ENCODE measurements at places on chromosomes 3 and 15.

DNA sequence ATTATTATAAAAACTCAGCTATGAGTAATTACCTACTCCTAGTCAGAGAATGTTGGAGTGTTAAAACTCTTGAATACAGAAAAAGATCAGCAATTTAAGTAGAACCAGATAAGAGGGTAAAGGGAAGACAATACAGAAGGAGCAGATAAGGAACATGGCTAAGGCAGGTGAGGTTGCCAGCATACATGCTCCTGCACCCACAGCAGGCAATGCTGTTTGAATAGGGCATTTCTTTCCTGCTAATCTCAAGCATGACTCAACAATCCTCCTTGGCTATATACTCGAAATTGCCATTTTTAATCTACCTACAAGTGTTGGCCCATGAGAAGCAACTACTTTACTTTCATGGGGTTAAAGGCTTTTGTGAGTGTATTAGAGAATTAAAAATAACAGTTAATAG is 494.5 kb downstream of the DIPK2A start:
- DNase-seq = no peak

DNA sequence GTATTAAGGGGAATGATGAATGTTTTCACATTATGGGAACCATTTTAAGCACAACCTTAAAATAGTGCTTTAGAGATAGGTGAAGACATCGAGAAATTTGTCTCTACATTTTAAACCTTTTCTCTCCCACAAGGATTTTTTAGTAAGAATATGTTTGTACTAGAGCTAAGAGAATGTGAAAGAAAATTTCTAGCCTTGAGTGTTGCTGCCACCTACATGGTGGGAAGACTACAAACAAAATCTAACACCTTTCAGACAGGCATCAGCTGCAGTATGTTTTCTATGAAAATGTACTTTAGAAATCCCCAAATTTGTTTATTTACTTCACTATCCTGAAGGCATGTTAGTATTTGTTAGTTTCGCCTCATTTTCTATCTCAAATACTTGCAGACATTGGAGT is 247.4 kb downstream of the WDR72 start:
- no peak for DNase-seq

- no peak for DNase-seq
Measured at GRCh38 chr15:75171408-75171807, 30.3 kb upstream of the C15orf39 start.

DNA sequence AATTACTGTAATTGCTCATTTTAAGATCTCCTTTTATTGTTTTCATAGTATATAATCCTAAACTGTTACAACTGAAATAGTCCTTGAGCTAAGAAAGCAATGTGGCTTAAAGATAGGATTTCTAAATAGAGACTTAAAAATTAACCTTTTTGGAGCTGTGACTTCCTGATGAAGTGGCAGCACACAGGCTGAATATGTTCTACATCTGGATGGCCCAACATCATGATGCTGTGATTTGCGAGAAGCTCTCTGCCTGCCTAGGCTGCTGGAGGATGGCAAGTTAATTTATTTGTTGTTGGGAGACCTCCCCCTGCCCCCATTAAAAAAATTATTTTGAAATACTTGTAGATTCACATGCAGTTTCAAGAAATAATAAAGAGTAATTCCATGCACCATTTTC is 134.5 kb downstream of the IGF1R start:
- DNase-seq = no peak

- no peak for DNase-seq
Measured at GRCh38 chr3:185820973-185821758, 3.7 kb downstream of the IGF2BP2 start.

DNA sequence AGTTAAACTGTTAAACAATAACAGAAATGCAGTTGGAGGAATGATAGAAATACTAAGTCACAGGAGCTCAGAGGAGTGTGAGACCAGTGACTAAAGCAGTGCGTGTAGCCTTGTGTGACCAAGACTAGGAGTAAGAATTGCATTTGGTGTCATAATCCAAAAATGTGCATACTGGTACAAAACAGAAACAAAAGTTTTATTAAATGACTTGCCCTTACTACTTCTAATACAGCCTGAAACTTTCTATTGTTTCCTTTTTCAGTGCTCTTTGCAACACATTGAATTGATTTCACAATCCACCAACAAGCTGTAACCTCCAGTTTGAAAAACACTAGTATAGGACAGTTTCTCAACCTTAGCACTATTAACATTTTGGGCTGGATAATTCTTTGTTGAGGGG is 17.1 kb downstream of the SNX1 start:
- DNase-seq = no peak

- no peak for DNase-seq
Measured at GRCh38 chr3:135908737-135909136, 56.8 kb upstream of the PPP2R3A start.

GRCh38 chr3:36991147-36991546 is 1.8 kb downstream of the EPM2AIP1 start:
- no peak for DNase-seq

DNA sequence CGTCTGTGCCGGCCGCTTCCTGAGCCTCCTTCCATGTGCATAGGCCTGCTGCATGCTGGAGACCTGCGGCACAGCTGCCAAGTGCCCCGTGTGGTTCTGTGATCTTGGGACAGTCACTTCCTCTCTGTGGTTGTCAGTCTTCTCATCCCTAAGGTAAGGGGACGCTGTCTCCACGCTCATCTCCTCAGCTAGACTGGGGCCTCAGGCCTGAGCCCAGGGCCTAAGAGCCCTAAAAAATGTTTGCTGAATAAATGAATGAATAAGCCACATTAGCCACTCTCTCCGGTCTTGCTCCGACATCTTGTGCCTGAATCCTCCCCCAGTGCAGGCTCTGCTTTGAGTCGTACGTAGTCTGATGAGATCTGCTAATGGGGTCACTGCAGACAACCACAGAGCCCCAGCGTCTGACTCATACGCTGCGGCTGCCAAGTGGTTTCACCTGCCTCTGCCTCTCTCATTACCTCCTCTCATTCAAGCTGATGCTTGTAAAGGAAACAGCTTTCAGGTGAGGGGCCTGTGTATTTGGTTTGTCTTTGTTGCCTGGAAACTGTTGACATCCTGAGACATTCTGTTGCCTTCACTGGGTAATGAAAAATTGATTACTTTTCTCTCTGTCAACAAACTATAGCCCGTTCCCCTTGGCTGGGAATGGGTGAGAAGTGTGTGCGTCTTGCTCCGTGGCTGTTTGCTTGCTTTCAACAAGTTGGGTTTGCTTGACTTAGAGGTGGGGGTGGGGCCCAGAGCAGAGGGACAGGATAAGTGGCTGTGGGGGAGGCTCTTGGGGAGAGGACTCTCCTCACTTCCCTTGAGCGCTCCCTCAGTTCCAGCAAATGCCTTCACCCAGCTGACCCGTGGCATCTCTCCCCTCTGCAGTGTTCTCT is 15.9 kb downstream of the RPLP1 start:
- DNase-seq = no peak

DNA sequence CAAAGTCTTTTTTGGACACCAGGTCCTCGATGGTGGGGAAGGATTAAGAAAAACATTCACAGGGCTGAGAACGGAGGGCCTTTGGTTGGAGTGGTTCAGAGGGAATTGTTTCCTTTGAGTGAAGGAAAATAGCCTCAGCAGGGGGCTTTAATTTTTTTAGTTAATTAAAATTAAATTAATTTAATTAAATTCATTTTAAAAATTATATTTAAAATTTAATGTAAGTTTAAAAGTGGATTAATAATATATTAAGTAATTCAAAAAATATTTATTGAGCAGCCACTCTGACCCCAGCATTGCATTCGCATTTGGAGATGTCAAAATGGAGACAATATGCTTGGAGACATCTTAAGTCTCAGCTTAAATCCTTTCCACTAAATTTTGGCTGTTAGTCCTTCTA is 136.7 kb downstream of the KCNH8 start:
- DNase-seq = no peak

- DNase-seq = no peak
Measured at GRCh38 chr3:185082149-185082548, 70.7 kb downstream of the C3orf70 start.

GRCh38 chr3:186869253-186870100 is 27.0 kb downstream of the ADIPOQ start:
- no peak for DNase-seq

DNA sequence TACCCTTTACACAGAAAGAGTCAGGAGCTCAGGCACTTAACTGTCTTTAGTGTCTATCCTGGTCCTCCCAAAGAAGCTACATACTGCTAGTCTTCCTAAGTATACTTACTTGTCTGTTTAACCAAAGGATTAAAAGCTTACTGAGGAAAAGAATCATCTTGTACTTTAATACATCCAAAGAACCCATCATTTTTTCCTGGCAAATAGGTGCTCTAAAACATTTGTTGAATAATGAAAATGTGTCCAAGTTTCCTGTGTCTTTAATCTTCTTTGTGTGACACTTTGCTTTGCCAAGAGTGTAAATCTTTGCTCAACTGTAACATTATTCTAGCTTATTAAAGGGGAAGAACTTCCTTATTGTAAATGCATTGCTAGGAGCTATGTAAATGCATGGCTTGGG is 519.2 kb downstream of the OTOL1 start:
- DNase-seq = no peak

DNA sequence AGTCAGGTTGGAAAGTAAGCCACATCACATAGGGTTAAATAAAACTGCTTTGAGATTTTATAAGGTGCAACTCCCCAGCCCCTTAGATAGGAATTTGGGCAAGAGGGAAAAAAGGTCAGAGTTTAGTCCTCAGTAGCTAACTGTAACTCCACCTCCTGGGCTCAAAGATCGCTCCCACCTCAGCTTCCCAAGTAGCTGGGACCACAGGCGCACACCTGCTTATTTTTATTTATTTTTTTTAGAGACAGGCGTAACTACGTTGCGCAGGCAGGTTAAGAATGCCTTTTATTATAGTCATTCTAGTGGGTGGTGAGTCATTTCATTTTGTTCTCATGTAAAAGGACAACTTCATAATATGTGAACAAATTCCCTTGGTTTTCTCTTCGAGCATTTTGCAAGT is 14.7 kb downstream of the TM2D3 start:
- no peak for DNase-seq
